ENCODE measurements at places on chromosomes 2 and 18. TPM values are rescaled to one million over a fixed set of nuclear protein-coding genes. Genes with fewer than 3 reads are reported as not detected.

The ERICH2 gene
- total RNA-seq = not detected

The CLEC4F gene
- total RNA-seq = not detected

The REG1B gene
- total RNA-seq = not detected

The ALPG gene
- not detected for total RNA-seq

The SERPINB7 gene
- total RNA-seq = 0.87 TPM

The CYS1 gene
- 7.3 TPM for total RNA-seq

The TBR1 gene
- total RNA-seq = not detected

The FOXI3 gene
- total RNA-seq = not detected

The CRYGC gene
- not detected for total RNA-seq

The LYPD1 gene
- total RNA-seq = 0.73 TPM

The ASIC4 gene
- 0.15 TPM for total RNA-seq

The DLX1 gene
- total RNA-seq = 0.15 TPM

The TMEM200C gene
- under 0.01 TPM for total RNA-seq

The TXNDC2 gene
- total RNA-seq = under 0.01 TPM

The SKA1 gene
- total RNA-seq = 1.5 TPM

The RGPD6 gene
- total RNA-seq = 27.6 TPM

The MC4R gene
- total RNA-seq = not detected

The DSG4 gene
- total RNA-seq = not detected

The PLEK gene
- total RNA-seq = not detected

All from smooth muscle cell of trachea (primary cell).